Regular cardiac myocyte (primary cell): ENCODE measurements at places on chromosomes 3 and 15. TPM values are rescaled to one million over a fixed set of nuclear protein-coding genes. Genes with fewer than 3 reads are reported as not detected.

Gene THSD4
- total RNA-seq: 42.6 and 84.0 TPM in 2 replicates

Gene CHRFAM7A
- 0.19 and 0.28 TPM in 2 replicates for total RNA-seq

Gene WNT7A
- total RNA-seq: under 0.01 TPM in 1 of 2 replicates, not detected in the other

Gene TNIK
- total RNA-seq: 29.9 and 38.3 TPM in 2 replicates
